ENCODE measurements at places on chromosomes 3 and 15.

DNA sequence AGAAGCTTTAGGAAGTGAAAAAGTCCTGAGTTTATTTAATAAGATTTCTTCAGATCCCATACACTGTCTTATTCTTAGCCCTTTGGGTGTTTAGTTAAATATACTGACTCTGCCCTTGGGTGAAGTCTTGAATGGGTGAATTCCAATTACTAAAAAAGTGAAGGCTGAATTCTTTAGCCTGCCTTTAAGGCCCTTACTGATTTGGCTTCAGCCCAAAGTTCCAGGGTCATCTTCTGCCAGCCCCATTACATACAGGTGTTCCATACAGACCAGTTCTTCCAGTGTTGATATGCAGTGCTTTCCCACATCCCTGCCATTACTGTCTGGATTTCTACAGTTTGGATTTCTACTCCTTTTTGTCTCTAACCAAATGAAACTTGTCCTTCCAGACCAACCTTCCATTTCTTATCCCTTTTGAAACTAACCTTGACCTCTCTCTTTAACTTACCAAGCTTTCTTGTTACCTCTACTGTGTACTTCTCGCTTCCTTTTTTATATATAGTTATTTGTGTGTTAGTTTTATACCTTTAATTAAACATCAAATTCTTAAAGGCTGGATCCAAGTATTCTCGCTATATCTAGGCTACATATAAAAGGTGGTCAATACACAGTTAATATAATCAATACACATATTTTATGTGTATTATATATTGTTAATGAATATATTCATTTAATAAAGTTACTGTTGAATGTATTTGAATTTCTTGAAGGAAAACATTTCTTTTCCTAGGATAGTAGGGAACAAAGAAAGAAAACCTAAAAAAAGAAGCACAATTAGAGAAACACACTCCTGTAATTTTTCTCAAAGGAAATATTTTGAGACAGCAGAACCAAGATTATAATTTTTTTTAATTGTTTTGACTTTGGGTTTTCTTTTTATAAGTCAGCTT, 15.0 kb downstream of the MBNL1 start:
- DNase-seq = no peak

GRCh38 chr3:46433841-46434240, 26.8 kb downstream of the CCRL2 start:
- DNase-seq = peak; percentile 31

DNA sequence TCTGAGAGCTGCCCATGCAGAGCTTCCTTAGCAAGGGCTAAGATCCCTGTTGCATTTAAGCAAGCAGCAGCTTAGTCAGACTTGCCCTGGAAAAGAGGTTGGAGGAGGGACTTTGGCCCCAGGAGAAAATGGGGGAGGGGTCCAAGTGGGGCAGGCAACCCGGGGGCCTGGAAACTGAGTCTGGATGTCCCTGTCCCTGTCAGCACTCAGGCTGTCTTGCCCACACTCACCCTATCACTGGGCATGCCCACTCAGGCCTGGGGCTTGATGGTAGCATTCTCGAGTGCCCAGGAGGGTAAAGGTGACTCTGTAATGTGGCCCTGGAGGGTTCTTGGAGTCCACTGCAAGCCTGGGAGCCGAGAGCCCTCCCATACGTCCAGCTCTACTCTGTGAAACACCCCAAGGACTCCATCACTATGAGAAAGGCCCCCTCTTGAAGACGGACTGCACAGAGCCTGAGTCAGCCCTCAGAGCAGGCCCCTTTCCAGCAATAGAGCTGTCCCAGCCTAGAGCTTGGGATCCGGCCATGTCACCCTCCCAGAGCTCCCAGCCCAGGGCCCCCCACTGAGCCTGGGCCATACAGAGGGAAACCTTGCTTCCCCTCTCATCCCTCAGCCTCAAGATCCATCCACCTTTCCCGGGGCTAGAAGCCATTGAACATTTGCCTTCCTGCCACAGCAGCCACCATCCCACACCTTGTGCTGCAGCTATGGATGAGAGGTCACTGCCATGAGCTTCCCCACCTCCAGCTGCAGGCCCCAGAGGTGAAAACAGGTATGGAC, 13.4 kb downstream of the MYL3 start:
- peak; percentile 49 for DNase-seq

DNA sequence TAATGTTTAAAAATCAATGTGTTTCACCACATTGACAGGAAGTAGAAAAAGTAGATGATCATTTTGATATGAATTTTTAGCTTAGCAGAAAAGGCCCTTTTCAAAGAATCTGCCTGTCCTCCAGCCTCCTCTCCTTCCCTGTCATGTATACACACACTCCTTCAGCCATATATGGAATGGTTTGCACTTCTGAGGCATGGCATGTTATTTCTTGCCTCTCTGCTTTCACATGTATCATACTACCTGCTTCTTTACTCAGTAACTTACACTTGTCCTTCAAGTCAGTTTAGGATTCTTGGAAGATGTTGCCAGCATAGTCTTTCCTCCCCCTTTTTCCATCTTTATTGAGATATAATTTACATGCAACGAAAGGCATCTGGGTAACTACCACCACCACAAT, 79.0 kb downstream of the REC114 start:
- no peak for DNase-seq

DNA sequence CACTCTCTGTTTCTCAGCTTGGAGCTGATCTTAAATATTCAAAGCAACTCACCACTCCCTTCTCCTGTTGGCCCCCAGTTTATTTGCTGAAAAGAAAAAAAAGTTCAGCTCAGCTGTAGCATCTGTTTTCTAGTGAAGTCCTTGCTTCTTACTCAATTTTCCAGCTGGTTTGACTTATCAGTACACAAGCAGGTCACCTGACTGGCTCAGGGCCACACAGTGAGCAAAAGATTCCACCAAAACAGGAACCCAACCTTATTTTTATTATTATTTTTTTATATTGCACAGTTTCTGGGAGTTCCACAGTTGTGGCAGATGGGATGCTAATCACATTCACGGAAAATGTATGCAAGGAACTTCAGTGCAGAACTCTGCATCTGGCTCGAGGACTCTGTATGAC, 390.7 kb upstream of the RGMA start:
- DNase-seq = no peak

DNA sequence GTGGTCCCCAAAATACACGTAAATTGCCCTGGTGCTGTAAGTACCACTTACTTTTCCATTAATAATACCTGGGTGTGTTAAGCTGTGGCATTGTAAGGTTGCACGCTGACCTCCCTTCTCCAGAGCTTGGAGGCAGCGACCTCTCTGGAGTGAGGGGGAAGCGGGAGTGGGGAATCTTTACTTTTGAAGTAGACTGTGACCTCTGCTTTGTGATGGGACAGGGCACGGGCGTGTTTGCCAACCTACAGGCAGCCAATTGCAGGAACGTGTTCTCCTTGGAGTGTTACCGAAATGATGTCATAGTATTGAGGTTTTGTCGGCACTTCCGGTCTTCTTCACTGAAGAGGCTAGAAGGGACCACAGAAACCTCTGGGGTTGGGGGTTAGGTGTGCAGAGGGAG, 227.3 kb upstream of the C2CD4B start:
- DNase-seq = peak; percentile 75

DNA sequence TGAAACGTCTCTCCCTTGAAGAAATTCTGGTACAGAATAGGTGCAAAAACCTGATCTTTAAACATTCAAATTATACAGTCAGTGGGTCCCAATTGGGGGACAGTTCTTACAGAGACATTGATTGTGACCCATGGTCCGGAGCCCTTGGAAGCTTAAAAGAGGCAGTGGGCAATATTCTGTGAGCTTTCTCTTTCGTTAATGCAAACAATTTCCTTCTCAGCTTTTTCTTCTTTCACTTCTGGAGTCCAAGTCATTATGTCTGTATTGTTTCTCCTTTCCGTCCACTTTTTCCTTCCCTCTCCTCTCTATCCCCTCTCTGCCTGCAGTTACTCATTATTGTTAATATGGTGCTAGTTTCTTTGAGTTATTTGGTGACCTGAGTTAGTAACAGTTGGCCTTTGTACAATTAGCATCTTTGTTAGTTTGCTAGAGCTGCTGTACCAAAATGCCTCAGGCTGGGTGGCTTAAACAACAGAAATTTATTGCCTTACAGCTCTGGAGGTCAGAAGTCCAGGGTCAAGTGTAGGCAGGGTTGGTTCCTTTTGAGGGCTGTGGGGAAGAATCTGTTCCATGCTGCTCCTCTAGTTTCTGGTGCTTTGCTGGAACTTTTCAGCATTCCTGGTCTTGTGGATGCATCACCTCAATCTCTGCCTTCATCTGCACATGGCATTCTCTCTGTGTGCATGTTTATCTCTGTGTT, 102.6 kb downstream of the GMPS start:
- no peak for DNase-seq

DNA sequence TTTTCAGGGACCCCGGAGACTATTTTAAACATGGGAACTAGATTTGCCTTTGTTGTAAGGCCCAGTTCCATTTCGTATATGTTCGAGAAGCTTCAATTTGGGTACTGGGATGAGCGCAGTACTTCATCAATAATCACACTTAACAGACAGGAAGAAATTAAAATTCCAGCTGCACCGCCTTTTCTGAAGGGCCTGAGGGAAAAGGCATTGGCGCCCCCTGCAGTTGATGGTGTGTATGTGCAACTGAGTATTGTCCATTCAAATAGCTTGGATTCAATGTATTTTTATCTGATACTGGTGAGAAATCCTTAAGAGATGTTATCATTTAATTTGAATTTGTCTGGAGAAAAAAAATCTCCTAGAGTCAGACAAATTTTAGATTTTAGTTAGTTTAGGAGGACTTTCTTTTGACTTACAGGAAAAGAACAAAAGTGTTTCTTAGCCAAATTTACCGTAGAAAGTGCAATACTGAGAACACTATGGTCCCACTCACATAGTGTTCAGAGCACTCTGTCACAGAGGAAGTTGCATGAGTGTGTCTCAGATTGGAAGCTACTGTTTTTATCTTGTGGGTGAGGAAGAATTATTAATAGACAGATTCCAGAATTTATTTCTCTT, 5.4 kb upstream of the ALDH1A2 start:
- peak; percentile 62 for DNase-seq

- DNase-seq = no peak
Observed at GRCh38 chr3:8959668-8960067, 3.6 kb downstream of the RAD18 start.

GRCh38 chr3:150080058-150080730, 109.5 kb upstream of the PFN2 start:
- peak; percentile 85 for DNase-seq

GRCh38 chr3:3286014-3286413, 106.5 kb upstream of the CRBN start:
- DNase-seq = peak; percentile 71

DNA sequence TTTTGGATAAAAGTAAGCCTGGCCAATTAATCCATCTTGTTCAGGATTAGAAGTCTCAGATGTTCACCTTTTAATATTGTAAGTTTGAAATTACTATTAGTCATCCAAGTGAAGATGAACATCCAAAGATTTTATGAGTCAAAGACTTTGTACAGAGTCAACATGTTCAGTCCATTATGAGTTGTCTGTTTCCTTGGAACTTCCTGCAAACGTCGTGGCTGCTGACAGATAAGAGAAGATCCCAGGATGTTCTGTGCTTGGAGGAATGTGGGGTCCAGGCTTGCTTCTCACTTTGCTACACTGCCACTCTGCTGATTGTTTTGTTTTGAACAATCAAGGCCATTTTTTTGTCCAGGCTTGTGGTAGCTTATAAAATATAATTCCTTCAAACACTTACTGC, 74.3 kb upstream of the SLCO2A1 start:
- no peak for DNase-seq

DNA sequence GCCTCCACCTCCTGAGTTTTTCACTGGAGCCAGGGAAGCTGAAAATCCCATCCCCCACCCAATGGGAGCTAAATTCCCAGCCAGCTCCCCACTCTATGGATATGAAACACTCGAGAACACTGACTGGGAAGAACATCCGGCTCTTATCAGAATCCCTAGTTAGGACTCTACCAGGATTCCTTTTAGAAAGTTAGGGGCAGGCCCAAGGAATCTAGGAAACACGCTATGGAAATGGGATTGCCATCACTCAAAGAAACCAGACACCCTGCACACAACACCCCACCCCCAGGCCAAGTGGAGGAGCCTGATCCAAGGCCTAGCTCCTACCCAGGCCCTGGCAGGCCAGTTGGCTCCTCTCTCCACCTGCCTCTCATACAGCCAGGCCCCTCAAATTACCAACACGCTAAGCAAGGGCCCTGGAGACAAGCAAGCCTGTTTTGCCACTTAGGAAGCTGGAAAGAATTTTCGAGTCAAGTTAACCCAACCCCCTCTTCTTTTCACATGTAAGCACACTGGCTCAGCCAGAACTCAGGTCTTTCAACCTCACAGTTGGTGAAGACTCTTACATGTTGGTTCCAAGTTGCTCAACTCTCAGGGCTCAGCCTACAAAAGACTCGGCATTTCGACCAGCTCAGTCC, 75.5 kb downstream of the RBPMS2 start:
- peak; percentile 97 for DNase-seq

GRCh38 chr3:147422196-147422595, 13.0 kb downstream of the ZIC1 start:
- DNase-seq = no peak

GRCh38 chr15:25240461-25241021, 198.3 kb downstream of the UBE3A start:
- DNase-seq = no peak

DNA sequence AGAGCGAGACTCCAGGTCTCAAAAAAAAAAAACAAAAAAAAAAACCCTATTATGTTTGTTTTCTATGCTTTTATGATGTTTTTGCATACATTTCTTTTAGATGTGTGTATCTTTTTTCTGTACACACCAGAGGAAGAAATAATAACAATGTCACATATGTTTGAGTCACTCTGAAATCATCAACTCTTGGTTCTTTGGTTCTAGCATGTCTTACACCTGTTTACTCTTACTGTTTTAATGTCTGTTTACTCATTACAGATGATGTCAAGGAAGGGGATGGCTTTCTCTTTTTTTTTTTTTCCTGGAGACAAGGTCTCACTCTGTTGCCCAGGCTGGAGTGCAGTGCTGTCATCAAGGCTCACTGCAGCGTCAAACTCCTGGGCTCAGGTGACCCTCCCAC, 24.1 kb downstream of the RHOA start:
- no peak for DNase-seq

GRCh38 chr3:11651477-11651876, 7.8 kb upstream of the VGLL4 start:
- DNase-seq = no peak

DNA sequence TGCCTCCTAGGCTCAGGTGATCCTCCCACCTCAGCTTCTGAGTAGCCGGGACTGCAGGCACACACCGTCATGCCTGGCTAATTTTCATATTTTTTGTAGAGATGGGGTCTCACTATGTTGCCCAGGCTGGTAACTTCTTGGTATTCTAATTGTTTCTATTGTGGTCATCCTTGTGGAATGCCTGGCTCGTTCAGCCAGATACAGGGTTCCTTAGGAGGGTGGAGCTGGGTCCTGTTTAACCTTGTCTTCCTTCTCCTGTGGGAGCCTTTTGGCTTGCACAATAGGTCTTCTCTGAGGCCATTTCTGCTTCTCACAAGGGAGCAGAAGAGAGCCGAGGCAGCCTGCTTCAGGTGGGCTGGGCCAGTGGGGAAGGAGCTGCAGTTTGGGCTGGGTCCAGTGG, 15.7 kb downstream of the PLEKHO2 start:
- DNase-seq = no peak

GRCh38 chr15:45185069-45185779, 2.5 kb downstream of the SHF start:
- peak; percentile 74 for DNase-seq

Data from islet precursor cell (in vitro differentiated cells).